ENCODE measurements at places on chromosomes 2 and 18.

DNA sequence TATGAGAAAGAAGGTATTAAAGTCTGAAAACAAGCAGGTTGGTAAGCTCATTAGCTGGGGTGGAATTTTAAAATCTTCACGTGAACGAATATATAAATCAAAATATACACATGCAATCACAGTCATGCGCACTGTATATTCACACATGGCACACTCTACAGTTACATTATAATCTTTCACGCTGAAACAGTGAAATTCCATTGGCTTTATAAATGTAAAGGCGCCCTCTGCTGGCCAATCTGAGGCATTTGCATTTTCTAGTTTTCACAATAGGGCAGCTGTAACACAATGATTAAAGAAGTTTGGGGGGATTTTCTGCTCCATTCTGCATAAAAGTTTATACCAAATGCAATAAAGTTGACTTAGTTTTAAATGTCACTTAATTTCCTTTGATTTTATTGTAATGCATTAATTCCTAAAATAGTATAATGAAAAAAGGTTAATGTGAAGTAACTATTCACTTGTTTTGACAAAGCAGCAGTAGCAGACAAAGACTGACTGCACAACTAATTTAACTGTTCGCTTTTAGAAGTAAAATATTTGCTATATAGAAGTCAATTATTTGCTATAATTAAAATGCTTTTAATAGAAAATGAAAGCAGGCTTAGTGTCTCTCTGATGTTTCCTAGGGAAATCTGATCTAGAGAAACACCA, 17.2 kb downstream of the IFIH1 start:
- H3K27me3 ChIP-seq: no peaks in the 10 kb centered on the region
- H3K4me3 ChIP-seq: no peak overlapping the region
- peak; percentile 64 for DNase-seq
- no peaks in the 10 kb centered on the region for H3K4me1 ChIP-seq
- H3K27ac ChIP-seq: no peak overlapping the region

DNA sequence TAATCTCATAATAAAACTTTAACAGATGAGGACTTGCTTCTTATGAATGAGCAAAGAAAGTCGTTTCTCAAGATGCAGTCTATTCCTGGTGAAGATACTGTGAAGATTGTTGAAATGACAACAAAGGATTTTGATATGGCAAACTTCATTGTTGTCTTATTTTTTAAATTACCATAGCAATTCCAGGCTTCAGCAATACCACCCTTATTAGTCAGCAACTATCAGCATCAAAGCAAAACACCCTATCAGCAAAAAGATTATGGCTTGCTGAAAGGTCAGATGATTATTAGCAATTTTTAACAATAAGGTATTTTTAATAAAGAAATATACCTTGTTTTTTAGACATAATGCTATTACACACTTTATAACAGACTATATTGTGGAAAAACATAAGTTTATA, 88.3 kb downstream of the COL5A2 start:
- no peaks in the 10 kb centered on the region for H3K36me3 ChIP-seq
- H3K4me1 ChIP-seq: no peaks in the 10 kb centered on the region
- H3K27me3 ChIP-seq: no peaks in the 10 kb centered on the region
- DNase-seq: no peak

- H3K27me3 ChIP-seq: no peaks in the 10 kb centered on the region
- DNase-seq: no peak
- H3K4me1 ChIP-seq: no peaks in the 10 kb centered on the region
- no peak overlapping the region for H3K4me3 ChIP-seq
- no peak overlapping the region for H3K27ac ChIP-seq
Measured at GRCh38 chr2:170212625-170213280, 34.8 kb downstream of the MYO3B start.

DNA sequence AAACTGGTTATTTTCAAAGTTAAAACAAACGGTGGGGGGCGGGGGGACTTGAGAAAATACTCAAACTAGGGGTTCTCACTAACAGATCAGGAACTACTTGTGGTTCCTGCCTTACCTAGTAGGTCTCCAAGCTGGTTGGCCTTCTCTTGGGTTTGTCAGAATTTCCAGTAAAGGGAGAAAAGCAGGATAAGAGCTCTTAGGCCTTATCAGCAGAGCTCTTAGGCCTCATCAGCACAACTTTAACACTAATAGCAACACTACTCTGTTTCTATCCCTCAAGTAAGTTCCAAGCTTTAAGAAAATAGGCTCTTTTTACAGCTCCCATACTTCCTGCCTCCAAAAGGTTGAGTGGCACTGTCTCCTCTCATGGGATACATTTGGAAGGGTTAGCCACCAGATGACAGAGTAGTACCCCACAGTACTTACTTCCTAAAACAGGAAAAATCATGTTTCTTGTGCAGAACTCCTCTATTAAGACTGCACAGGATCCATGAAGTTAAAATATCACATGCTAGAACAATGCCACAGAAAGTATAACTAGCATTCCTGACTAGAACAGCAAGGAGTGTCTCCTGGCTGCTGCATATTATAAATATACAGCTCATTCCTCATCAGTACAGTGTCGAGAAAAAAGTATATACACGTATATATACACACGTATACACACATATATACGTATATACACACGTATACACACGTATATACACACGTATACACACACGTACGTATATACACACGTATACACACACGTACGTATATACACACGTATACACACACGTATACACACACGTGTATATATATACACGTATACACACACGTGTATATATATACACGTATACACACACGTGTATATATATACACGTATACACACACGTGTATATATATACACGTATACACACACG, 6.1 kb downstream of the FBXO11 start:
- H3K4me1 ChIP-seq: peaks cover 59% of the 10 kb centered on the region
- no peak overlapping the region for H3K27ac ChIP-seq
- no peak overlapping the region for H3K4me3 ChIP-seq
- H3K27me3 ChIP-seq: no peaks in the 10 kb centered on the region
- no peaks in the 10 kb centered on the region for H3K36me3 ChIP-seq
- DNase-seq: no peak
